Daoy (cell line): ENCODE measurements at places on chromosomes 2 and 18. TPM values are rescaled to one million over a fixed set of nuclear protein-coding genes. Genes with fewer than 3 reads are reported as not detected.
A peak's percentile ranks its signal among the peaks of the same experiment; 100 is the strongest.

Gene LRRTM1
- total RNA-seq, result not detected in 2 replicates

- no peak for DNase-seq
Measured at GRCh38 chr2:160242893-160243564, 43.0 kb upstream of the ITGB6 start.

DNA sequence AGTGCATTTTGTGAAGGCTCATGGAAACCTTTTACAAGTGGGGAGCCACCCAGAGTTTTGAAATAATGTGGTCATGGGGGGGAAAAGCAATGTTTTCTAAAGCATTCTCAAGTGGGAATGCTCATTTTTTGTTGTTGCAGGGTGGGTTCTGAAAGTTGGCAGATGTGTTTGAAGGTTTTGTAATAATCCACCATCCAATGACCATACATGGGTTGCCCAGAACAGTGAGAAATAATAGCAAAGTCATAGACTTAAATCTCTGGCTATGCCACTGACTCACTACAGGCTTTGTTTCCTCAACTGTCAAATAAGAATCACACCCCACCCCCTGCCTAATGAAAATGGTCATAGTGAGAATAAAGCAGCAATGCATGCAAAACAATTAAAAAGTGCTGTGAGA, 2.9 kb downstream of the DSG3 start:
- DNase-seq, result no peak

Gene C1QL2
- not detected in 2 replicates for total RNA-seq

GRCh38 chr2:227871375-227871791, at the start of gene DAW1:
Gene DAW1, plus strand, starts transcription at chr2:227871631. Its CDS starts 59 bp downstream, at chr2:227871690.
- peak; percentile 74 for DNase-seq

GRCh38 chr2:217993138-217993537, 9.7 kb downstream of the TNS1 start:
- DNase-seq, result peak; percentile 46
